ENCODE measurements at places on chromosomes 1 and 21. TPM values are rescaled to one million over a fixed set of nuclear protein-coding genes. Genes with fewer than 3 reads are reported as not detected.

SCMH1 gene
- total RNA-seq, result 53.2 TPM

RGL1 gene
- 54.2 TPM for total RNA-seq

HNRNPCL1 gene
- total RNA-seq, result not detected

LENEP gene
- total RNA-seq, result not detected

TNFRSF1B gene
- 25.0 TPM for total RNA-seq

KIF17 gene
- 5.2 TPM for total RNA-seq

TRIM58 gene
- 9.3 TPM for total RNA-seq

RHCE gene
- total RNA-seq, result 4.9 TPM

PTPRF gene
- 151 TPM for total RNA-seq

ADGRL2 gene
- 191 TPM for total RNA-seq

CA6 gene
- total RNA-seq, result not detected

PADI3 gene
- total RNA-seq, result 0.18 TPM

SYT14 gene
- 0.29 TPM for total RNA-seq

LIPI gene
- not detected for total RNA-seq

SPRR2E gene
- total RNA-seq, result not detected

SLC35E2B gene
- total RNA-seq, result 56.9 TPM

RPS6KA1 gene
- 32.4 TPM for total RNA-seq

TMEM52 gene
- 16.1 TPM for total RNA-seq

CD1E gene
- 0.82 TPM for total RNA-seq

IKBKE gene
- total RNA-seq, result 5.7 TPM

LIN28A gene
- total RNA-seq, result not detected

OR2L2 gene
- total RNA-seq, result 0.06 TPM

EPHB2 gene
- total RNA-seq, result 20.8 TPM

DCST1 gene
- total RNA-seq, result not detected

PCBP3 gene
- total RNA-seq, result 1.5 TPM

ILDR2 gene
- 10.2 TPM for total RNA-seq

TMEM61 gene
- 3.0 TPM for total RNA-seq

PI4KB gene
- total RNA-seq, result 54.5 TPM

EDN2 gene
- 3.5 TPM for total RNA-seq

PROK1 gene
- total RNA-seq, result not detected

C1QB gene
- total RNA-seq, result 41.5 TPM

ADAMTS5 gene
- total RNA-seq, result 36.7 TPM

HCRTR1 gene
- total RNA-seq, result 0.35 TPM

NBPF4 gene
- total RNA-seq, result not detected

ANKRD34A gene
- 0.41 TPM for total RNA-seq

FOXO6 gene
- total RNA-seq, result 5.3 TPM

SAMD11 gene
- 136 TPM for total RNA-seq

CLCA1 gene
- total RNA-seq, result not detected

CDK11B gene
- total RNA-seq, result 12.4 TPM

PBX1 gene
- total RNA-seq, result 160 TPM

KRTAP21-2 gene
- not detected for total RNA-seq

SLC1A7 gene
- total RNA-seq, result 0.23 TPM

IGSF9 gene
- 5.8 TPM for total RNA-seq

CFHR4 gene
- not detected for total RNA-seq

MTMR11 gene
- 22.9 TPM for total RNA-seq

NECTIN4 gene
- 6.3 TPM for total RNA-seq

FASLG gene
- total RNA-seq, result not detected

DIO1 gene
- 8.6 TPM for total RNA-seq

LRRC53 gene
- total RNA-seq, result not detected

TMEM269 gene
- 0.47 TPM for total RNA-seq

CSF3R gene
- total RNA-seq, result 30.0 TPM

NUAK2 gene
- total RNA-seq, result 26.0 TPM

NFASC gene
- total RNA-seq, result 24.3 TPM

AQP10 gene
- 0.12 TPM for total RNA-seq

HES3 gene
- total RNA-seq, result not detected

THEM5 gene
- total RNA-seq, result 0.41 TPM

SLC9C2 gene
- total RNA-seq, result not detected

TAS1R1 gene
- 0.53 TPM for total RNA-seq

TPTE gene
- total RNA-seq, result not detected

SPATA21 gene
- not detected for total RNA-seq
